ENCODE measurements at places on chromosomes 16 and 17.

DNA sequence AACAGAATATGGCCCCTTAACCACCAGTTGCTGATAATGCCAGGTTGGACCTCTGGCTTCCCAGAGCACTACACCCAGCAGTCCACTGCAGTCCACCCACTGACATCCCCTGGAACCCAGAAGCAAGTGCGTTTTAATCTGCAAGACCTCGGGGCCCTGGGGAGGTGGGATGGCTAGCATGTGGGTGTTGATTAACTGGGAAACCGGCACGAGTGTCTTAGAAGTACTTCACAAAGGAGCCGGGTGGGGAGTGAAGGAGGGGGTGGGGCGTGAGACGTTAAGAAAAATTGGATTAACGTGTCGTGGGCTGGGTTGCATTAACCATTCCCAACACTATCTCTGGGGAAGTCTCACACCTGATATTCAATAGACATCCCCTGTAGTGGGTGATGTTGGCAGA lies 6.1 kb upstream of the HIC1 start:
- no peak for DNase-seq

- DNase-seq = no peak
Observed at GRCh38 chr16:21037736-21038135, 112.9 kb downstream of the DNAH3 start.

DNA sequence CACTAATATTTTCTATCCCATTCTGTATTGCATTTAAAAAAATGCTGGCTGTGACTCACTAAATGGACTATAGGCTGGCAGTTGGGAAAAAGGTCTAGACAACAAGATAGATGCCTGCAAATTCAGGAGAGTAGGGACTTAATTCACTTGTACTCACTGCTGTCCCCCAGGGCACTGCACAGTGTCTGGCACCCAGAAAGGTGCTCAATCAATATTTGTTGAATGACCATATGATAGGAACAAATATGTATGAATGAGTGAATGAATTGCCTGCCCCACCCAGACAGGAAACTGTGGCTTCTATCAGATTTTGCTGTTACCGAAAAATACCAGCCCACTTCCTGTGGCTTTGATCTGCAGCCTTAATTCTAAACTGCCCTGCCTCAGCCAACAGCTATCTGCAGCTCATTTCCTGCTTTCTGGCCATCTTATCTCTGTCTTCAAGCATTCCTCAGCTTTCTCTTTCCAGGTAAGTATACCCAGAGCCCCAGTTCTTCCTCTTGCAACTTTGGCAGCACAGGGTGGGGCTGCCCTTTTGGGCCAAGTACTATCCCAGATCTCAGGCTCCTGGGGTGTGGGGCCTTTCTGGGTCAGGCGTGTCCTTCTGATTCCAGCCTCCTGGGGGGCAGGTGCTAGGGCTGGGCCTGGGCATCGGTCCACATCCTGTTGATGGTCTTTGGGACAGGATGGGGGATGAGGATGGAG lies 15.3 kb upstream of the TNS4 start:
- peak; percentile 59 for DNase-seq

GRCh38 chr17:75380750-75381149 lies 24.7 kb downstream of the GRB2 start:
- DNase-seq = no peak

DNA sequence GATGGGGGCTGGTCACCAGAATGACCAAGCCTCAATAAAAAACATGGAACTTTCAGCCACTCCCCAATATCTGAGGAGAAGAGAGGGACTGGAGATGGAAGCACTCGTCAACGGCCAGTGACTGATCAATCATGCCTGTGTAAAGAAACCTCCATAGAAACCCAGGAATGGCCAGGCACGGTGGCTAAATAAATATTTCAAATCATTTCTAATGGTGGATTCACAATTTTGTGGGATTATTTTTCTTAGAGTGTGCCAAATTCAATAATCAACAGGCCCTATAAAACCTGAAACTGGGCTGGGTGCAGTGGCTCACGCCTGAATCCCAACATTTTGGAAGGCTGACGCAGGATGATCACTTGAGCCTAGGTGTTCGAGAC lies 16.4 kb downstream of the NSMCE1 start:
- no peak for DNase-seq
